ENCODE measurements at places on chromosomes 5 and 9. TPM values are rescaled to one million over a fixed set of nuclear protein-coding genes. Genes with fewer than 3 reads are reported as not detected.

GRCh38 chr5:155616779-155617392, 603.3 kb downstream of the KIF4B start:
- DNase-seq = peak; percentile 13

DNA sequence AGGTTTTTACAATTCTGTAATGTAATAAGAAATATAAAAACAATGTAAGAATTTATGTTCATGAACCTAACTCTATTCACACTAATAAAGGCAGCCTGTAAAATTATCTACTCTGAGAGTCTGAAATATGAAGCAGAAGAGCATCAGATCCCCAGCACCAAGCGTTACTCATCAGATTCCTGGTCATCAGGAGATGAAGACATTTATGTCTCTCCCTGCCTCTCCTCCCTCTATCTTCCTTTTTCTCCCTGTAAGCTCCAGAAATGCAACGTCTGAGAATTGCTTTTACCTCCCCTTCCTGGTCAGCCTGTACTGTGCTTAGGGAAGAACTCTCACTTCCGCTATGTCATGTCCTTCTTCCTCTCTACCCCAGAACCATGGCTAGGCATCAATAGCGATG, 114.4 kb upstream of the SLIT3 start:
- DNase-seq = no peak

ADGRD2 gene
- total RNA-seq = not detected

GRCh38 chr5:172283020-172283861, at the start of gene UBTD2:
Gene UBTD2 (minus strand): TSS chr5:172283764. CDS start chr5:172283665, 99 bp downstream.
- peak; percentile 45 for DNase-seq

TMEM232 gene
- total RNA-seq = 0.71 TPM

DNA sequence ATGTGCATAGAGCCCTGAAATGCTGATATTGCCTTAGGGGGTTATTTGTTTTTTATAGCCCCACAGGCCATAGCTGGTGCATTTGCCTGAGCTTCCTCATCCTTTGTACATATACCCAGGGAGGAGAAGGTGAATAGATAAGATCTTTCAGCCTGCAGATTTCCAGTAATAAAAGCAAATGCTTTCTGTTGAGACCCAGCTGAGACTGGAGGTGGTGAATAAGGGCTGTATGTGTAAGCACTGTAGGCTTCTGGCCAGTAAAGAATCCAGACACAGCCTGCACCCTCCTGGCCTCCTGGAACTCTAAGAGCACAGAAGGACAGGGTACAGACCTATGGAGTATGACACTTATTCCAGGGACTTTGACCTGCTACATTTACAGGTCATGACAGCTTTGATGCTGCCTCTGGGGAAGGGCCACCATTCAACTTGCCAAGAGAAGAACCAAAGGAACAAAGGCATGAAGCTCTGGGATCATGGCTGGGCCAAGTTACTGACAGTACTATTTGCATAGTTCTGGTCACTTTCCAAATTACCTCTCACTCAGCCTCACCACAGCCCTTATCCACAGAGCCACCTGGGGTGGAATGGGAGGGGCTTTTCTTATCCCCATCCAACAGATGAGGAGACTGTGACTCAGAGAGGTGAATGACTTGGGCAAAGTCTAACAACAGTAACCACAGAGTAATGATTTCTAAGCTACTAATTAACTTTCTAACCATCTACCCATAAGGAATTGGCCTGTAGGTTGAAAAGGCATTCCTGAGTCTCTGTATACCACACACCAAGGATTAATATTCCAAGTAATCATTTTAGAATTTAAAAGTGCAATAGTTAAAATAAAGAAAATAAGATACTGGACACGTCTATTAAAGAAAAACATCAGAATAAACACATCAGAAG, 604.5 kb upstream of the KLF4 start:
- peak; percentile 10 for DNase-seq

DBH gene
- total RNA-seq = not detected

SPINK6 gene
- total RNA-seq = not detected

- DNase-seq = no peak
Observed at GRCh38 chr9:80410106-80410505, 838.3 kb downstream of the TLE4 start.

DNA sequence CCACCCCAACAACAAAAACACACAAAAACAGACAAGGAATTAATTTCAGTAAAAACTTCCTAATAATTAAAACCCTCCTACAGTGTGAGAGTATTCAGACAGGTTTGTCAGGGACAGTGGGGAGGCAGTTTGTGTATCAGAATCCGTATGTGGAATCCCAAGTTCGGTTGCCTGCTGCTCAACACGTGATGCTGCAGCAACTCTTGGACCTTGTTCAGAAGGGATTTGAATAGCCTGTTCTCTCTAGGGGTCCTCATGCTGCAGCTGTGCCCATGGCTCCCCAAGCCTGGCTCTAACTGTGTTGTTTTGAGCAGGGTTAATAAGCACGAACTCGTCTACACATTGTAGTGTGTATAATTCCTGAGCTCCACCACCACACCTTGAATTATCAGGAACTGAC, 28.7 kb downstream of the TLE4 start:
- no peak for DNase-seq

GRCh38 chr9:94533155-94533554, 21.7 kb upstream of the PCAT7 start:
- peak; percentile 76 for DNase-seq

CNTFR gene
- total RNA-seq = not detected

DNA sequence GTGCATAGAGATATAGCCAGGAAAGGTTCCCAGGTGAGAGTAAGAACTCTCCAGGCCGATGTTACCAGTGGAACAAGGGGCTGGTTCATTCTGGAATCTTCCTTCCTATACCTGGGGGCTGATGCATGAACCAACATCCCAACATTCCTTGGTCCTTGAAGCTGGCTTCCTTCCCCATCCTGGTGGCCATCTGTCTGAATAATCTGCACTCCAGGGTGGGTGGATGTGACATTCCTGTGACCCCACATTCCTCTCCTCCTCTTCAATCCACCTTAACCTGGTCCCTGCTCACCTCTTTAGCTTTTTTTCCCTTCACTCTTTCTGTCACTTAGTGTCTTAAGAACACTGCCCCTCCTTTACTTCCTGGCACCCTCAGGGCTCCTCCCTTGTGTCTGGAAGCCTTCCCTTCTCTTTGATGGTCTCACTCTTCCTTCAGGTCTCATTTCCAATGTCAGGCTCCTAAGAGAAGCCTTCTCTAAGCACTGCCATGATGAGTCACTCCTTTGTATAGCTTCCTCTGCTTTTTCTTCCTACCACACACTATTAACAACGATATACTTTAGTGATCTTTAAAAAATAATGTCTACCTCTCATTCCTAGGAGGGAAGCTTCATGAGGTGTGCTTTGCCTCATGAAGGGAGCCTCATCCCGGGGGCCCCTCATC, 80.3 kb downstream of the BOD1 start:
- no peak for DNase-seq

GRCh38 chr5:98282521-98282920, 490.9 kb upstream of the RGMB start:
- no peak for DNase-seq

- DNase-seq = no peak
Observed at GRCh38 chr5:74194196-74194595, 446.3 kb downstream of the ENC1 start.

PCDHAC2 gene
- total RNA-seq = not detected

GRCh38 chr5:126178521-126178920, 244.7 kb upstream of the GRAMD2B start:
- no peak for DNase-seq

GRCh38 chr5:100772006-100772405, 131.1 kb downstream of the ST8SIA4 start:
- DNase-seq = no peak

C5orf58 gene
- total RNA-seq = not detected

- DNase-seq = no peak
Observed at GRCh38 chr9:137390553-137391410, 32.2 kb downstream of the EXD3 start.

- DNase-seq = no peak
Observed at GRCh38 chr9:35675732-35676392, 2.1 kb downstream of the CA9 start.

GRCh38 chr5:1975898-1976765, 93.4 kb upstream of the IRX4 start:
- DNase-seq = no peak

DNA sequence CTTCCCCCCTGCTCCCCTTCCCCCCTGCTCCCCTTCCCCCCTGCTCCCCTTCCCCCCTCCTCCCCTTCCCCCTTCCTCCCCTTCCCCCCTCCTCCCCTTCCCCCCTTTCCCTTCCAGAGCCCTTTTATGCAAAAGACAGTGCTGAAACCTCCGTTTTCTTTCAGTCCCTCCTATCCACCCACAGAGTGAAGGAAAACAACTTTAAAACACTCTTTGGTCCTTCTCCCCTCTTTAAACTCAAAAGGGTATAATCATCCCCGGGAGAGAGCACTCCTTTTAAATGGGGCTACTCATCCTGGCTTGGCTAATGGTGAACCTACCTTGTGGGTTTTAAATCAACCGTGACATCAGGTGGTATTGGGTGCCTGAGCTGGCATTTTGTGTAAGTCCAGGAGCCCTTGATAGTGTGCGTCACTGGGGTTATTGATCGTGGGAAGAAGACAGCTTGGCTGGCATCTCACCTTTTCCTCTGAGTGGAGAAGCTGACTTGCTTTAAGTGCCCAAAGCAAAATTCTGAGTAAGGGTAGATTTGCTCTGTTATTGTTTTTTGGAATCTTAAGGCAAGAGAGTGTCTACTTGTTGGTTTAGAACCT, 2.7 kb downstream of the LARP1 start:
- DNase-seq = no peak

GRCh38 chr5:149110406-149110805, 30.9 kb upstream of the ABLIM3 start:
- no peak for DNase-seq

DNA sequence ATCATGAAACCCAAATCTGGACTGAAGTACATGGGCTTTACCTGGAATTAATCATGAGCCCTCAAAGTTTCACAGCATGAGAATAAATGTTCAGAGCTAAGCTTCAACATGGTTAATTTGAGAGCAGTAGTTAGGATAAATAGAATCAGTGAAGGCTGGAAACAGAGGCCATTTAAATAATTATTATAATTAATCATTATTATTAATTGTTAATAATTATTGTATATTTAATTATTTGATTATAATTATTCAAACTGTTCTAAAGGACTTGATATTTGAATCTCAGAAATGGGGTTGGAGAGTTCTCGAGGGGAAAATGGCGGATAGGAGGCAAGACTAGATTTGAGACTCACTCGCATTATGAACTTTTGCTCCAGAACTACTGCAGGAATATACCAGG, 119.6 kb upstream of the ITGA1 start:
- DNase-seq = no peak

DNA sequence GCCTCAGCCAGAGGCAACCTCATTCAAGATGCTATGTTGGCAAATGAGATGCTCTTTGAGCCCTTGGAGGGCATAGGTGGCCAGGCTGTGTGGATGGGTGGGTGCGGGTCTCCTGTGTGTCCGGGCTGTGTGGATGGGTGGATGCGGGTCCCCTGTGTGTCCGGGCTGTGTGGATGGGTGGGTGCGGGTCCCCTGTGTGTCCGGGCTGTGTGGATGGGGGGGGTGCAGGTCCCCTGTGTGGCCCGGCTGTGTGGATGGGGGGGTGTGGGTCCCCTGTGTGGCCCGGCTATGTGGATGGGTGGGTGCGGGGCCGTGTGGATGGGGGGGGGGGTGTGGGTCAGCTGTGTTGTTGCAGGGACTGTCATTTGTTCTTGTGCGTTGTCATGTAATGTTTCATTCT, 136.6 kb upstream of the COL5A1 start:
- no peak for DNase-seq

GRCh38 chr5:85453026-85453349, 1068.3 kb upstream of the EDIL3 start:
- DNase-seq = no peak

DNA sequence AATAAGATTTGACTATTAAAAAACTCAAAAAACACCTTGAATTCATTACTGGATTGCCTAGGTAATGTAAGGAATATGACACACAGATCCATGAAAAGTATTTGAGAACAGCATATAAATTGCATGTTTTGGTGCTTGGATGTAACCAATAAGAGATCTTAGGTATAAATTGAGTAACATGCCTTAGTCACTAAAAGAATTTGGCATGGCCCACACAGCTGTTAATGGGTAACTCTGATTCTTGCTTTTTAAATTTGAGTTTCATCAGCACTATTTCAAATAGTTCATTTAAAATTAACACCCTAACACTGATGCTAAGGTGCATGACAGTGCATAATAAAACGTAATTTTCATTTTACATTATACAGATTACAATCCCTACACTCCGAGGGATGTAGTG, 779.3 kb upstream of the WWC1 start:
- no peak for DNase-seq

DNA sequence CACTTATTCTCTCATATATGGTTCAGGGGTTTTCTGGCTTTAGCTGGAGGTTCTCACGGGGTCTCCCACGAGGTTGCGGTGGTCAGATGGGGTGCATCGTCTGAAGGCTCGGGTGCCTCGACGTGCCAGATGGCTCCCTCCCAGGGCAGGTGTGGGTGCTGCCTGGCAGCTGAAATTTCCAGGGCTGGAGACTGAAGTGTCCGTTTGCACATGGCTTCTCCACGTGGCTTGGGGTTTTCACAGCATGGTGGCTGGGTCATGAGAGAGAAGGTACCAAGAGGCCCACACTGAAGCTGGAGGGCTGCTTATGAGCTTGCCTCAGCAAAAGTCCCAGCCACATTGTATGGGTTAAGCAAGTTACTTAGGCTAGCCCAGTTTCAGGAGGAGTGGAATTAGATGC, 218.6 kb downstream of the AGTPBP1 start:
- DNase-seq = no peak

ESM1 gene
- total RNA-seq = not detected

DNA sequence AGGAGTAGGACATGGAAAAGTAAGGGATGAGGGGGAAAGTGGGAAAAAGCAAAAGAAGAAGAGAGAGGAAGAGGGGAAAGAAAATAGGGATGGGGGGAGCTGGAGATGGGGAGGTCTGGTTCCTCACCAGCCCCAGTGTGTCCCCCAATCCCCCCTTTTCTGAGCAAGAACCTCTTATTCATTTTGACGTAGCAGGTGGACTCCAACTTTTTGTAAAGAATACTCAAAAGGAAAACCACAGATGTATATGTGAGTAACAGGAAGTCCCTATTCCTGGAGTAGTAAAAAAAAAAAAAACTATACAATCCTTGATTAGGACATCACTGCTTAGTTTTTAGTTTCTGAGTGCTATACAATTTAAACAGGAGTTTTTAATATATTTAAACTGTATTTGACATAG, 3.9 kb upstream of the CFAP95 start:
- no peak for DNase-seq

- no peak for DNase-seq
Observed at GRCh38 chr9:129435291-129435690, 185.6 kb downstream of the C9orf50 start.

WDR36 gene
- total RNA-seq = 62.6 TPM

IL7R gene
- not detected for total RNA-seq

- DNase-seq = no peak
Observed at GRCh38 chr5:9284781-9285307, 261.0 kb downstream of the SEMA5A start.

GRCh38 chr5:41925555-41925951, 472 bp downstream of the FBXO4 start:
- DNase-seq = peak; percentile 39

GRCh38 chr5:127011961-127012644, 18.3 kb downstream of the MARCHF3 start:
- no peak for DNase-seq

Measured in HepG2 (cell line).